ENCODE measurements at places on chromosomes 5 and 9.

- no peak for DNase-seq
Observed at GRCh38 chr9:111449705-111450104, 34.5 kb downstream of the ECPAS start.

DNA sequence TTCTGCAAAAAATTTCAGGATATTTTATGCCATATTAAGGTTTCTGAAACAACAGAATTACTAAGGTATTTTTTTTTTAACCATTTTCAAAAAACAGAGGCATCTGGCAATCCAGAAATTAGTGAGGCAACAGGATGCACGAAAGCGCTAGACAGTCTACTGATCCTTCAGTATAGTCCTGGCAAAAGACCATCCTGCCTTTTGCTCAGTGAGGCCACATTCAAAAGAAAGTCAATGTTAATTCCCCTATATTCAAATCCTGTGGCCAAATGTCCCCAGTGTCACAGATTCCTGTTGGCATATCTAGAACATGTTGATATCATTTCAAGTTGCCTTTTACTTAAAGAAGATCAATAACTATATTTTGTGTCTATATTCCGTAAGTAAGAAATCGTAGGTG, 13.1 kb upstream of the NFIB start:
- no peak for DNase-seq

DNA sequence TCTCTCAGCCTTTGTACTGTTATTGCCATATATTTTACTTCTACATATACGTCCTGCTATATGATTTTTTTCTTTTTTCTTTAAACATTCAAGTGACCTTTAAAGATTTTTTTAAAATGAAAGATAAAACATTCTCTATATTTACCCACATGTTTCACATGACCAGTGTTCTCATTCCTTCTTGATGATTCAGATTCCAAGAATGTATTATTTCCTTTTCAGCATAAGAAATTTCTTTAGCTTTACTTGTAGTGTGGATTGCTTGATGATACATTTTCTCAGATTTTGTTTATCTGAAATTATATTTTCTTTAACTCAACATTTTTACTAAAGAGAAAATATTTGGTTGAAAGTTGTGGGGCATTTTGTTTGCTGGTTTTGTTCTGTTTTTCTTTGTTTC, 792.1 kb downstream of the BRINP1 start:
- DNase-seq = no peak

- DNase-seq = no peak
Observed at GRCh38 chr5:162593881-162594280, 526.3 kb downstream of the GABRG2 start.

DNA sequence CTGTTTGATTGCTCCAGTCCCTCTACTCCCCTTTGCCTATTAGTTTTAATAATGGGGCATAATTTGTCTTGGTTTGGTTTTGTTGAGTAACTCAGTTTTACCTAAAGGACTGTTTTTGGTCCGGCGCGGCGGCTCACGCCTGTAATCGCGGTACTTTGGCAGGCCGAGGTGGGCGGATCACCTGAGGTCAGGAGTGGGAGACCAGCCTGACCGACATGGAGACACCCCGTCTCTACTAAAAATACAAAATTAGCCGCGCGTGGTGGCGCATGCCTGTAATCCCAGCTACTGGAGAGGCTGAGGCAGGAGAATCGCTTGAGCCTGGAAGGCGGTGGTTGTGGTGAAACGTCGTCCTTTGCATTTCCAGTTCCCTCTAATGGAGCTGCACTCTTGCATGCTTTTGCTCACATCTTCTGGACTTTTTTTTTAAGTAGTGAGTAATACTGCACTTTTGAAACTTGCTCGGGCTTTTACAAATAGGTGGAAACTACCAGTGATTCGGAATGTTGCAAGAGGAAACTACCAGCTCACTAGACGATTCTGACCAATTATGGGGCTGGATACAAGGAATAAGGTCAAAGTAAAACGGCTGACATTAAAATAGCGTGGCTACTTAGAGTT, 721 bp upstream of the MAML1 start:
- no peak for DNase-seq

DNA sequence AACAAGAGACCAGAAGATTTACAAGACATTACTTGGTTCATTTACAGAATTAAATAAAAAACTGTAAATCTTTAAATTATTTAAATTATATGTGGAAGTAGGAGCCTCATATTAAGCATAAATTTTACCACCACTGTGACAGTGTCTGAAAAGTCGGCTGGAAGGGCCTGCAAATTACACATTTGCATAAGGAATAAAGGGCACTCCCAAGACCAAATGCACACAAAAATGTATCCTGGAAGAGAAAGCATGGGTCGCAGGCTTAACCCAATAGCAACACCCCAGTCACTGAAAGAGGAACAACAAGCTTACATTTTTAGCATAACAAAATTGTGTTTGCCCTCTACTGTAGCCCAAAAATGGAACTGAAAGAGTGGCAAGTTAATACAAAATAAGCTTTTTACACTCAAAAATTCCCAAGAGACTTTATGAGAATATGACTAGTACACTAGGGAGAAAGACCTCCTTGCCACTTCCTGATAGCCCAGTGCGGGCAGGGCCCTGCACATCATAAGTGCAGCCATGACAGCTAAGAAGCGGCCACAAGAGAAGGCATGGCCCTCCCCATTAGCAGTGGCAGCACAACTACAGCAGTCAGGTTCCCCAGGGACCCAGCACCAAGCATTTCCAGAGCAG, 482.0 kb downstream of the DTWD2 start:
- DNase-seq = no peak

Data from HAP-1 (cell line).